ENCODE measurements at places on chromosomes 2 and 18. TPM values are rescaled to one million over a fixed set of nuclear protein-coding genes. Genes with fewer than 3 reads are reported as not detected.

DNA sequence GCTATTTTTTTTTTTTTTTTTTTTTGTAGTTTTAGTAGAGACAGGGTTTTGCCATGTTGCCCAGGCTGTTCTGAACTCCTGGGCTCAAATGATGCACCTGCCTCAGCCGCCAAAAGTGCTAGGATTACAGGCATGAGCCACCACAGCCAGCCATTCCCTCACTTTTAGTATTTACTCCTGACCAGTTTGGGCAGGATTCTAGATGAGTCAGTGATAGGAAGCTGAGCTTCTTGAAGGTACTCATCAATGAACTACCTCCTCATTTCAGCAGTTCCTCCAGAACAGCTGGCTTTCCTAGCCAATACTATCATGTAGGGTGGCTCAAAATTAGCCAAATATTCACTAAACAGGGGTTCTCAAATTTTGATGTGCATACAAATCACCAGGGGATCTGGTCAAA is 57.2 kb downstream of the CYBRD1 start:
- no peak for DNase-seq

- DNase-seq, result no peak
Measured at GRCh38 chr2:179580378-179581146, 280.9 kb downstream of the ZNF385B start.

The UGT1A4 gene
- total RNA-seq, result 0.07 TPM

- DNase-seq, result no peak
Measured at GRCh38 chr2:7052404-7052803, 135.2 kb downstream of the RNF144A start.

GRCh38 chr2:134988994-134989605 is 58.1 kb downstream of the MAP3K19 start:
- DNase-seq, result no peak

The STEAP3 gene
- 27.8 TPM for total RNA-seq

DNA sequence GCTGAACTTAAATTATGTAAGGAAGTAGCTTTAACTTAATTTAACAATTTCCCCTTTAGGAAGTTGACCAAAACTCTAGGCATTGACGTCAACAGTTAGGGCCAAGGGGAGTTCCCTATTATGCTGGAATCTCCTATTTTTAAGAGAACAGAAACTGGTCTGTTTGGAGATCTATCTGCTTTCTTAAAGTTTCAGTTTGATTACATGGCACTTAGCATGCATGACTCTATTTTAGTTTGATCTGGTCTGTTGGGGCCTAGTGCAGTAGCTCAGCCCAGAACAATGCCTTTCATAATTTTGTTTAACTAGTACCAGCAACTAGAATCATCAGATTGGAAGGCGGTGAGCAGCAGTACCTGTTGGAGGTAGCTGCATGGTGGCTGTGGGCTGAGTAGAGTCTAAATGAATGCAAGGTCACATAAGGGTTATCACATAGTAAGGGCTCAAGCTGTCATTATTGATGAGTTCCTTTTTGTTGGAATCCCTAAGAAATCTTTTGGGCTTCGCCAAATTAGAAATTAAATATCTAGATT is 60.5 kb upstream of the ZNG1B start:
- no peak for DNase-seq

The ABHD1 gene
- not detected for total RNA-seq

DNA sequence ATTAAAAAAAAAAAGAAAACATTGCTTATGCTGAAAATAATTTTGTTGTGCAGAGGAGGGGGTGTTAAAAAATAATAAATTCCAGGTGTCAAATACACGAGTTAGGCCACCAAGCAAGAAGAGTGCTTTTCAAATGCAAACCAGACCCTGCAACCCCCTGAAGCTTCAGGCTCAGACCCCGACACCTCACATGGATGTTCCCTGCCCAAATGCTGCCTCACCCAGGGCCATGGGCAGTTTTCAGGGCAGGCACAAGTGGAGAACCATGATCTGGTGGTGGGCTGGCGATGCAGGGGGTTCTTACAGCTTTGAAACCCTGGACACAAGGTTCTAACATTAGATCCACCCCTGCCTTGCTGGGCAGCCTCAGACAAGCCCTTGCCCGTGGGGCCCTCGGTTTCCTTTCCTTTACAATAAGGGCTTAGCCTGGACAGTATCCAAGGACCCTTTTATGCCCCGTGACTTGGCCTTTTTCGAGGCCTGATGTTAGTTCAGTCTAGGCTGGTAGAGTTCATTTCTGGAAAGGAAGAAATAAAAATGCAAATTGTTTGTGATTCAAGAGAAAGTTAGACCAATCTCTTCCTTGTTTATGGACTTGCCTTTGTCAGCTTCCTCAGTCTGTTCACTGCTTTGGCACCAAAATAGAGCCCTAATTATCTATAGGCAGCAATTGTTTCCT is 168.7 kb downstream of the DDX1 start:
- no peak for DNase-seq

DNA sequence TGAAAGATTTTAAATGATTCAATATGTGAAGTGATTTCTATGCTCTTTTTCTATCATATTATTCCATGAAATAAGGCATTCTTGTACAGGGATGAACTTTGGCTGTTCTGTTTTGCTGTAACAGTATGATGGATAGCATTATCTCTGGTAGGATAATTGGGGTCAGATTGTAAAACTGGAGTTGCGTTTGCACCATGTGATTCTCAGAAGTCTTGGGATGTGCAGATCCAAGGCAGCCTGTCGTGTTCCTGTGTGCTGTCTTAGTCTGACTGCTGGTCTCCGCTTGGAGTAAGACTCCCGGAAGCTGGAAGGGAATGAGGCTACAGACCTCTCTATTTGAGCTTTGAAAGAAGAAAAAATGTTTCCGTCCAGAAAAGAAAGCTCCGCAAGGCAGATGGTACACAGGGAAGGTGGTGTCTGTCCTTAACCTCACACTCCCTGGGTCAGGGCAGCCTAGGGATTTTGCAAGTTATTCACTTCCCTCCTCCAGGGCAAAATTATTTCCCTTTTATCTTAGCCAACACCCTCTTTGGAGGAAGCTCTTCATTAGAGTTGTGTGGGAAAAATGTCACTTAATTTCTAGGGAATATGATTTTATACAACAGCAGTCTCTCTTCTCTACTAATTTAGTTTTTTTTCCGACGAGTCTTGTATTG is 250.6 kb downstream of the PTPRM start:
- no peak for DNase-seq

DNA sequence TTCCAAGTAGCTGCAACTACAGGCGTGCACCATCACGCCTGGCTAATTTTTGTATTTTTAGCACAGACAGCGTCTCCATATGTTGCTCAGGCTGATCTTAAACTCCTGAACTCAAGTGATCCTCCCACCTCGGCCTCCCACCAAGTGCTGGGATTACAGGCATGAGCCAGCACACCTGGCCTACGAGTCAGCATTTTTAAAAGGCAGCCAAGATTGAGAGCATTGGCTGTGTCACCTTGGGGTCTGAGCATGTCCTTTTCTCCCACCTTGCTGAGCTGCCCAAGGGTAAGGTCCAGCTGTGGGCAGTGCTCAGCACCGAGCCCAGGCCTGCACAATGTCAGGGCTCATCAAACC is 142.8 kb upstream of the LMAN1 start:
- DNase-seq, result no peak
